Brain microvascular endothelial cell (primary cell): ENCODE measurements at places on chromosomes 4 and X.
A peak's percentile ranks its signal among the peaks of the same experiment; 100 is the strongest.

- peak; percentile 31 for DNase-seq
Measured at GRCh38 chr4:141346144-141346543, 125.4 kb downstream of the ZNF330 start.

DNA sequence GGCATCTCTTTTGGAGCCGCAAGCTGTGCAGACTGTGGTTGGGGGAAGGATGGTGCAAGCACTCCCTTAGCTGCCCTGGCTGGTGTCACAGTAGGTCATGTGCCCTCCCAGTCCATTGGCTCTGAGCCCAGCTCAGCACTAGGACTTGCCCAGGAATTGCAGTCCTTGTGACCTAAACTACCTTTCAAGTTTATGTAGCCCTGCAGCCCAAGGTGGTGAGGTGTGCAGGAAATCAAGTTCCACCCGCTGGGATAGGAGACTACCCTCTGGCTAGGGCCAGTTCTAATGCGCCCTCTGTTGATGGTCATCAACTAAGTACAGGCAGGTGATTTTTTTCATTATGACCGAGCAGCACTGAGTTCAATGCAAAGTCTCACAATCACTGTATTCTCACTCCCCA is 335.2 kb downstream of the UBE2NL start:
- no peak for DNase-seq

GRCh38 chrX:97547877-97548578 is 664.3 kb downstream of the RPA4 start:
- peak; percentile 52 for DNase-seq

GRCh38 chrX:65894133-65894532 is 145.7 kb downstream of the VSIG4 start:
- no peak for DNase-seq

DNA sequence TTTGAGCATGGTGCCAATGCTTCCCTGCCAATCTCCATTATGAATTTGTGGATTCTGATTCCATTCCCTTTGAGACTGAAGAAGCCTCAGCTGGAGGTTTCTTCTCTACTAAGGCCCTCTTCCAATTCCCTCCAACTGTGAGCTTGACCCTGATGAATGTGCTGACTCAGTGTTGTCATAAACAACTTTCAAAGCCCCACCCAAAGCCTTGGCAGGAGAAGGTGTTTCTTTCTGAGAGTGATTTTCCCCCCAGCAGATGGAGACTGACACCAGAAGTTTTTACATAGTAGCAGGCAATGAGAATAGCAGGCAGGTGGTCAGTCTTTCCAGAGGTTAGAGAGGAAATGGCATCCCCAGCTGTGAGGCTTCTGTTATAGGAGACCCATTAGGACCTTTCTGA is 53.1 kb downstream of the OCRL start:
- no peak for DNase-seq

DNA sequence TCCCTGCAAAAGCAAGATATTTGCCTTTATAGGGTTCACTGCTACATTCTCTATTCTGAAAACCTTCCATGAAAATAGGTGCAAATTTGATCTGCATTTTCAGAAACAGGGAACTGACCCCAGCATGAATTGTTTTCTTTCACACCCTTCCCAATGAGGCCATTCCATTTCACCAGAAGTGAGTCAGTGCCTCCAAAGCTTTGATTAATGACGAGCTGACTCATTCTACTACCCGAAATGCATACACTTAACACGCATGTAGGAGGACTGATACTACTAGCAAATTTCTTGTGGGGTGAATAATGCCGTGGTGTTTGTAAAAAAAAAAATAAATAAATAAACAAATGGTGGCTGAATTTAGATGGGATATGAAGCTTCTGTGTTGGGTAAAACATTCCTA is 146.9 kb upstream of the FGF13 start:
- DNase-seq: no peak

DNA sequence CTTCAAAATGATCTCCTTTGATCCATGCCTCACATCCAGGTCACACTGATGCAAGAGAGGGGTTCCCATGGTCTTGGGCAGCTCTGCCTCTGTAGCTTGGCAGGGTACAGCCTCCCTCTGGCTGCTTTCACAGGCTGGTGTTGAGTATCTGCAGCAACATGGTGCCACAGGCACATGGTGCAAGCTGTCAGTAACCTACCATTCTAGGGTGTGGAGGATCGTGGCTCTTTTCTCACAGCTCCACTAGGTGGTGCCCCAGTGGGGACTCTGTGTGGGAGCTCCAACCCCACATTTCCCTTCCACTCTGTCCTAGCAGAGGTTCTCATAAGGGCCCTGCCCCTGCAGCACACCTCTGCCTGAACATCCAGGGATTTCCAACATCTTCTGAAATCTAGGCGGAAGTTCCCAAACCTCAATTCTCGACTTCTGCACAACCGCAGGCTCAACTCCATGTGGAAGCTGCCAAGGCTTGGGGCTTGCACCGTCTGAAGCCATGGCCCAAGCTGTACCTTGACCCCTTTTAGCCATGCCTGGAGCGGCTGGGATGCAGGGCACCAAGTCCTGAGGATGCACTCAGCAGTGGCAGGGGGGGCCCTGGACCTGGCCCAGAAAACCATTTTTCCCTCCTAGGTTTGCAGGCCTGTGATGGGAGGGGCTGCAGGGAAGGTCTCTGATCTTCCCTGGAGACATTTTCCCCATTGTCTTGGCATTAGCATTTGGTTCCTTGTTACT is 137.8 kb upstream of the NUDT6 start:
- DNase-seq: no peak

- no peak for DNase-seq
Measured at GRCh38 chr4:75634951-75635350, 4.6 kb upstream of the CDKL2 start.

DNA sequence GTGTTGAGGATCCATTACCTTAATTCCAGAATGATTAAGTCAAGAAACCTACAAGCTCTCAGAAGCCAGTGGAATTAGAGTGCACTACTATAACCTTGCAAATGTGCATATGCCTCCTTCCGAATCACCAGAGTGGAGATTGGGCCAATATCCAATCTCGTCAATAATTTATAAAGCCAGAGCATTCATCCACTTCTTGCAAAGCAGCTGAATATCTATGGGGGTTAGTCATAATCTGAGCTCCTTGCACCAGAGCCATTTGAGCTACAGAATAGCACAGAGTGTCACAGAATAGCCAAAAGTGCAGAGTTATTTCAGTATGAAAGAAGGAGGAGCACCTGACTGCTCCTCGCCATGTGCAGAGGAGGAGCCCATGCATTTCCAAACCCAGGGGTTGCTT is 69.2 kb upstream of the MTM1 start:
- DNase-seq: no peak

DNA sequence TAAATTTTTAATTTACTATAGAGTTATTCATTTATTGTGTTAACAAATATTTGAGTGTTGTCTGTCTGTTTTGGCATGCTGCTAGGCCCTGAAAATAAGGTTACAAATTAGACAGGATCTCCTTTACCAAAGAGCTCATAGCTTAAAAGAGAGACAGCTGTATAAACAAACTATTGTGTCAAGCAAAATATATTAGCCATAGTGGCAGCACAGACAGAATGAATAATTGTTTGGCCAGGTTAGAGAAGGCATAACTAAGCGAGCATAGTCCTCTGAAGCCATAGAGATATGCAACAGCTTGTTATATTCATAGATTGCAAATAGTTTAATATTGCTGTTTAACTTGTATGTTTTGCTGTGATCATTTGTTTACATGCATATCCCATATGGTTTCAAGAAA is 66.7 kb upstream of the NDUFC1 start:
- peak; percentile 28 for DNase-seq

- peak; percentile 65 for DNase-seq
Measured at GRCh38 chr4:53055274-53055673, 193.2 kb downstream of the RASL11B start.
